ENCODE measurements at places on chromosomes 4 and X.

DNA sequence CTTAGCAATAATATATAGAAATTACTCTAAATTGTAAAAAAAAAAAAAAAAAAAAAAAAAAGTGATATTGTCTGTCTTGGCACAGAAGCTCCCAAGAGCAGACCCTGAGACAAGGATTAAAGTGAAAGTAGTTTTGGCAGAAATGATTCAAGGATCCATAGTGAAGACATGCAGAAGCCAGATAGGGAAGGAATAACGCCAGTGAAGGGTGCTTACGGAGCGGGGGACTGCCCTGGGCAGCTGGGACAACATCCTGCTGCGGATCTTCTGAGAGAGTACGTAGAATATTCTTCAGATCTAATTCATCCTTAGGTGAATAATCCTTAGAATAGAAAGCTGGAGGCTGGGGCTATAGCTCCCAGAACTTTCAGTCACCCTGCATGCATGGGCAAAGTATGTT, 39.8 kb downstream of the ARHGAP24 start:
- no peak for DNase-seq

- DNase-seq: peak; percentile 52
These were observed 369.7 kb upstream of the DIAPH2 start for GRCh38 chrX:96314985-96315384.

DNA sequence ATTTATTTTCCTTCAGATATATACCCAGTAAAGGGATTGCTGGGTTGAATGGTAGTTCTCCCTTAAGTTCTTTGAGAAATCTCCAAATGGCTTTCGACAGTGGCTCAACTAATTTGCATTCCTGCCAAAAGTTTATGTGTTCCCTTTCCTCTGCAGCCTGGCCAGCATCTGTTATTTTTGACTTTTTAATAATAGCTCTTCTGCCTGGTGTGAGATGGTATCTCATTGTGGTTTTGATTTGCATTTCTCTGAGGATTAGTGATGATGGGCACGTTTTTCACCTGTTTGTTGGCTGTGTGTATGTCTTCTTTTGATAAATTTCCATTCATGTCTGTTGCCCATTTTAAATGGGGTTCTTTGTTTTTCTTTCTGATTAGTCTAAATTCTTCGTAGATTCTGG, 375.2 kb downstream of the UBE2NL start:
- no peak for DNase-seq

DNA sequence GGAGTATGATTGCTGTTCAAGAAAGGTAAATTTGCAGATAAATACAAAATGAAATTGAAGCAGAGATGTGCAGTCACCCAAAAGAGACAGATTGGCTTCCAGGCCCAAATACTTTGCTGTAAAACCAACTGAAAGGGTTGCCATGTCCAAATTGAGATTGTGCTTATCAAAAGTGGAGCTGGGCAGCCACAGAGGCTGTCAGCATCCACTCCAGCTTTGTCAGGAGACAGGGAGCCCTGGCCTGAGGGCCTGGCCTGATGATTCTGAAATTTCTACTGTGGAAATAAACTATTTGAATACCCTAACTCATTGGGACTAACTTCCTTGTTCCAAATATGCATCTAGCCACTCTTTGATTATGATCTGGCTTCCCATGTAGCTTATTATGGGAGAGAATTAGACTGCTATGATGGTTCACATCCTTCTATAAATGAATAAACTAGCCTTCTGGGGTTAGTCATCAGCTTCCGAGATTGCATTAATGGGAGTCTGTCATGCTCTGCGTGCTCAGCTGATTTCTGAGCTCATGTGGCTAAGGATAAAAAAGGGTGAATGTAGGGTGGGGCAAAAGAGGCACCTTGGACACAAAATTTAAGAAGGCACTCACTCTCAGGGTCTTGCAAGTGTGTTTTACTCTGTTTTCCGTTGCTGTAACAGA, 48.2 kb downstream of the SLC34A2 start:
- DNase-seq: no peak

DNA sequence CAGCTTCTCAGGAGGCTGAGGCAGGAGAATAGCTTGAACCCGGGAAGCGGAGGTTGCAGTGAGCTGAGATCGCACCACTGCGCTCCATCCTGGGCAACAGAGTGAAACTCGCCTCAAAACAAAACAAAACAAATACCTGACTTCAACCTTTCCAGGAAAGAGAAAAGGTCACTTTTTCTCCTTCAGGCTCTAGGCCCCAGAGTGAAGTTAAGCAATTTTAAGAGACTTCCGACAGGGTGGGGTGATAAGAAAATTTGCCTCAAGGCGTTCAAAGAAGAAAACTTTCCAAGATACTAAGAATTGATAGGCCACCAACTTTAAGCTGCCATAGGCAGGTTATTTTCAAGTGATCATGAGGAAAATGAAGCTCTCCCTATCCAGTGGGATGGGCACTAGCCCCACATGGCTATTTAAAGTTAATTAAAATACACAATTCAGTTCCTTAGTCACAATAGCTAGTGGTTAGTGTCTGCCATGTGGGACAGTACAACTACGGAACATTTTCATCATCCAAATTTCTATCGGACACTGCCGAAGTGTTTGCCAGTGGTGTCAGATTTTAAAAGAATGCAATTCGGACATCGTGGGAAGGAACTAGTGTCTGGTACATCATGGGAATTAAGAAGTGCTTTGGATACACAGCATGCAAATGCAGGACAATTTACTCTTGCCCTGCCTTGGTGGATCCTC, 33.0 kb downstream of the SMS start:
- DNase-seq: no peak

- peak; percentile 13 for DNase-seq
These were observed at the start of gene IL2RG for GRCh38 chrX:71111141-71111843. Gene IL2RG, minus strand, starts transcription at chrX:71111577. Its CDS starts 38 bp downstream, at chrX:71111539.

GRCh38 chrX:31272472-31272775, 200.6 kb upstream of the FTHL17 start:
- no peak for DNase-seq

DNA sequence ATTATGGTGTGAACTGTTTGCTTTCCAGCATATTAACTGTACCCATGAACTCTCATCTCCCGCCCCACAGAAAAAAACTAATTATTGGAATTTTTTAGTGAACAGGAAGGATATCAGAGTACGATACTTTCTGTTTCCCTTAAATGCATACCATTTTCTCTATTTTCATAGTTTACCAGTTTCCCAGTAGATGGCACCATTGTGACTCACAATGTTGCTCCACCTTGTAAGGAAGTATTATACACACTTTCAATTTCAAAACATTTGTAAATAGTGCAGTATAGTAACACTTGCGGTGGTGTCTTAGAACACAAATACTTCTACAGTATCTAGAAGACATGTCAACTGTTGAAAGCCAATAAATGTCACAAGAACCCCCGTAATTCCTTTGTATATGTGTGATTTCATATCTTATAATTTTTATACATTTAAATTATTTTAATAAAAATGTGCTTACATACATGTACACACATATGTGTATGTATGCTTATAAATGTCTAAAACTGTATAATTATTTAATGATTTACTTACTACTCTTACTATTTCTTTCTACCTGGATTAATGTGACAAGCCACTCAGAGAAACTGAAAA, 167.3 kb downstream of the SLIT2 start:
- DNase-seq: peak; percentile 75

DNA sequence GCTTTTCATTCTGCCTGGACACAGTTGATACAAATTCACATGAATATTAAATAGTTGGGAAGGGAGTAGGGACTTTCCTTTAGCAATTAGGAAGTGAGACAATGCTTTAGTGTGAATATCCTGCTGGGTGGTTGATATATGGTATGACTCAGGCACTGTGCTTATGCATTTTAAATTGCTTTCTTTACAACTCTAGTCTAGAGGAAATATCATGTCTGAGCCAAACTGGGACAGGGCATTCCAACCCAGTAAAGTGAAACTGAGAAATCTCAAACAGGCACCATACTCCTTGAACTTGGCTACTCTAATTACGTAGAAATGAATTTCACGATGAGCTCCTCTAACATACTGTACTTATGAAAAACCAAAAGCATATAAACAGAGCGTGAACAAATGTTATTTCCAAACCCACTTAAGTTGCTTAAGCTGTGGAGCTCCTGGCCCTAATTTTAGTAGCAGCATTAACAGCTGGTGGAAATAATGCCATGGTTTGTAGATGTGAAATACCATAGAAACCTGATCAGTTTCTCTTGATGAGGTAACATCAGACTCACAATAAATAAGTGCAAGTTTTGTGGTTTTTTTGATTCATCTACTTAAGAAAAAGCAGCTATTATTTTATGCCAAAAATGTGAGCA, 242.9 kb upstream of the GK2 start:
- no peak for DNase-seq

GRCh38 chr4:27684610-27685011, 824.0 kb downstream of the STIM2 start:
- DNase-seq: peak; percentile 48

- peak; percentile 32 for DNase-seq
These were observed 515.6 kb downstream of the PPARGC1A start for GRCh38 chr4:23374259-23374658.

DNA sequence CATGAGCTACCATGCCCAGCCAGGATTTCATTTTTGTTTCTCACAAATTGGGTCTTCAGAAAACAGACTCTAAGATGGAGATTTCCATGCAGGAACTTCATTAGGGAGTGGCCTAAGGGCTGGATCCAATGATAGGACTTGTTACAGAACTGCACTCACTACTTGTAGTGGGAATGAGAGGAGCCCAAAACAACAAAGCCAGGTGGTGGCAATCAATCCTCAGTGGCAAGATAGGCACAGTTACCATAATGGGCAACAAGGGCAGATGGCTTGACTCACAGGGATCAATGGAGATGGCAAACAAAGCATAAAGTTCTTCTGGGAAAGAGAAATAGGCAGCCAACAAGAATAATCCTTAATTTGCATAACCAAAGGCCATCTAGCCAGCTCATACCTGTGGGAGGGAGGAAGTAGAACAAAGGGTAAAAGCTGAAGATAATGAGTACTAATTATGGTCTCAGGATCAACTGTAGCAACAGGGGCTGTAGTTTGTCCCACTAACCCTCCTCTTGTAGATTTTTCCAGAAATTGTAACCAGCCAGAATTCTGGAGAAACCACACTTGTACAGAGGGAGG, 72.8 kb upstream of the MAPK10 start:
- DNase-seq: no peak

- no peak for DNase-seq
These were observed 276.0 kb downstream of the SHOX start for GRCh38 chrX:906586-906985.

DNA sequence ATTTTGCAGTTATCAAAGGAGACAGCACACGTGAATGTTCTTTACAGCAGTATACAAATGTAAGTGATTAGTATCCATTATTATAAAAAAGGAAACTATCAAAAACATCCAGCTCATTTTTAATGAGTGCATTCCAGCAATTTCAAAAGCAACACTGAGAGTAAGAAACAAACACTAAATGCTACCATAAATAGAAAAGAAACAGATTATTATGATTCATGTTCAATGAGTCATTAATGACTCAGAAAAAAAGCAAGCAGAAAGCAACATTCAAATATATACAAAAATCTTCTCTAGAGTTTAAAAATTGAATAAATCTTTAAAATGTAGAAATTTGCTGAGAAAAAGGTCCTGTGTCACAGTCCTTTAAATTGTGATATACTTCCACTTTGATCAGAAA, 346.5 kb upstream of the FMR1 start:
- DNase-seq: peak; percentile 14

All from M059J (cell line).